ACHN (cell line): ENCODE measurements at places on chromosomes 2 and 18.

- no peak for DNase-seq
Observed at GRCh38 chr2:212974692-212975091, 176.7 kb downstream of the IKZF2 start.

GRCh38 chr18:22164337-22165048 lies 4.9 kb upstream of the GATA6 start:
- DNase-seq: no peak

GRCh38 chr2:231386446-231386845 lies 9.1 kb upstream of the B3GNT7 start:
- DNase-seq: peak; percentile 57

DNA sequence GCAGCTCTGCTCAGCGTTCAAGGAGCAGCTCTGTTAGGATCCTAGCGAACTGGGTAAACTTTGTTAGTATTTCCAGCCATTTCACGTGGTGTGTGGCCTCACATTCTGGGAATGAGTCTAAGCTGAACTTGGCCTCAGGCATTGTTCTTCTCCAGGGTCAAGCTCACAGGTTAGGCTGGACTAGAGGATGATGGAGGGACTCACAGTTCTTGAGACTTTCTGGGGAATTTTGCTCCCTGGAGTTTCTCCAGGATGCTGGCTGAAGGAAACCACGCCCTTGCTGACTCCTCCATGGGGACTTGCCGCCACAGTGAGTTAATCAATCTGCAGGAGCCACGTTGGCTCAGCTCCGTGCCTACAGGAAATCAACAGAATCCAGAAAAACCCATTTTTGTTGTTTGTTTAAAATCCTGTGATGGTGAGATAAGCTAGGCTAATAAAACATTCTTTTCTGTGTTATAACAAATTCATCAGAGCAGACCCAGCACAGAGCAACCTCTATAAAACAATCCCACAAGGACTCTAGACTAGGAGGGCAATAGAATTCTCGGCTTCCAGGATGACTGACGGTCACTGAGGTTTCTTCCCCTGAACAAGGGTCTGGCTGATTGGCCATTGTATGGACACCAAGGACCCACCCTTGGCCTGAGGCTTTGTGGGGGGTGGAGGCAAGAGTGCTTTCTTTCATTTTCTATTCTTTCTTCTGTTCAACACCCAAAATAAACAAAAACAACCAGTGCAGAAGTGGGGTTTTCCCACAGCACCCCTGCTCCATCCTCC lies 12.6 kb downstream of the CNDP1 start:
- no peak for DNase-seq

DNA sequence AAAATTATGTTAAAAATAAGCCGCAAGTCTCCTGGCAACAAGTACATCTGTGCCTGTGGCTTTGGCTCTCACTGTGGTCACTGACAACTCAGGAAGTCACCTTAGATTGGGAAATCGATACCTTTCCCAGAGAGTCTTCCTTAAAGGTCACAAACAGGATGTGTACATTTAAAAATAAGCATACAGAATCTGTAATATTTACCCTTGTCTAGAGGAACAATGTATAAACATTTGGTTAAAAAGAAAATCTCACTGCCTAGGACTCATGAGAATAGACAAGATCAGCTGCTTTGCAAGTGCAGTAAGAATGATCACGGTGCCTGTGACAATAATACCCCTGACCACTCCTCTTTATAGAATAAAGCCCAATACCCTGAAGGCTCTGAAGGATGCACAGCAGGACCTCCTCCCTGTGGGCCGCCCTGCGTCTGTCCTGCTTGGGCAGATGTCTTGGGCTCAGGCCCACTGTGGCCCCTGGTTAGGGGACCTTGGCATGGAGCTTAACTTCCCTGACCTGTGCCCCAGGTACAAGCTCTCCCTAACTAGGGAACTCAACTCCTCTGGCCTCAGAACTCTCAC lies 98.0 kb upstream of the MGAT4A start:
- no peak for DNase-seq

DNA sequence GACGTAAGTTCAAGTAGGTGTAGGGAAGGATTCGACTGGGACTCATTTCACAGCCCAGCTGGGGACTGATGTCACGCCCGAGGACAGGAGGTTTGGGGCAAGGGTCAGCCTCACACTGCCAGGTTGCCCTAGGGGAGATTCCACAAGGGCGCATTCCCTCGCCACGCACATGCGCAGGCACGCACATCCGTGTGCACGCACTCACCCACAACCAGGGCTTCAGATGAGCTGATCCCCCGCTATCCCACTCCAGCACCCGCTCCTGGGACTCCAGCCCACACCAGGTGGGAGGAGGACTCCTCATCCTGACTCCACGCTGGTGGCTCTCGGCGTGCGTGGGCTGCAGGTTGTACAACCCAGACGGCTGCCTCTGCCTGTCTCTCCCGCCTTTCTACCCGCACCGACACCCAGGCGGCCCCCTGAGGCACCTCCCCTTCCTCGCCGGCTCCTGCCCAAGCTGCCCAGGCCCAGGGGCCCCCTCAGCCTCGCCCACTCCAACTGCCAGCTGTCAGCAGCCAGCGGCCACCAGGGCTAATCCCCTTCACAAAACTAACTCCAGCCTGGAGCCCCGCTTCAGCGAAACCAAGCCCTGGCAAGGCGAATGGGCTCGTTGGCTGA lies 47.8 kb upstream of the FOSL2 start:
- DNase-seq: no peak

GRCh38 chr2:233023007-233023760 lies 9.3 kb upstream of the NEU2 start:
- DNase-seq: no peak

- no peak for DNase-seq
Observed at GRCh38 chr18:42185486-42185885, 230.5 kb downstream of the PIK3C3 start.

DNA sequence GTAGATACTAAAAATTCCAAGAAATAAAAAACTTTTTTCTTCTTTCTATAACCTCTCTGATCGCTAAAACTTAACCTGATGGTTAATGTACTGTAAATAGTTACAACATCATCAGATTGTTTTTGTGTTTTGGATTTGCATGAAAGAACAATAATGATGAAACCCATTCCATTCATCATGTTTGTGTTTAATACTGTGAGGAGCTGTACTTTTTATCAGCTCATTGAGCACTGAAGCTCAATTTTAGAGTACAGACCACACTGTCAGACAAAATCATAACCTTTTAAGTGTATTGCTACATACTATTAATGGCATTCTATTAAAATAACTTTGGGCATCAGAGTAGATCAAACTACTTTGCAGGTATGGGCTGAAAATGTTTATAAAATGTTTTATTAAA lies 14.8 kb upstream of the BBS5 start:
- DNase-seq: no peak

- DNase-seq: no peak
Observed at GRCh38 chr18:39062426-39062825, 1496.8 kb upstream of the CELF4 start.

GRCh38 chr2:2902547-2903281 lies 474.9 kb downstream of the EIPR1 start:
- no peak for DNase-seq

DNA sequence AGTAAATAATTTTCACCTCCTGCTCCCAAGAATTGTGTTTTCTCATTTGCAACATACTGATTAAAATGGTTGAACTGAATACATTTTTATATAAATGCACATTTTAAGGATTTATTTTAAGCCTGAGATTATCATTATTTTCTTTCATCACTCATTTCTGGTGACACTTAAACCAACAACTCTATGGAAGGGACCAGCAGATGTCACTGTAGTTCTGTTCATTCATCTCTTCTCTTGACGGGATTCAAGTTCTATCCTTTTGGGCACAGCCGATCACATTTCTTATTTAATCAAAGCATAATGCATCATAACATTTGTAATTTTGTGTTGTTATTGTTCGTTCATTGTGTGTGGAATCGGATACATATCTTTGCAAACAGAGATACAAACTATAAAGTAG lies 417.9 kb downstream of the HRH4 start:
- peak; percentile 30 for DNase-seq

GRCh38 chr18:2114289-2114688 lies 457.0 kb downstream of the METTL4 start:
- no peak for DNase-seq

- no peak for DNase-seq
Observed at GRCh38 chr2:218436992-218437391, 18.1 kb downstream of the VIL1 start.

DNA sequence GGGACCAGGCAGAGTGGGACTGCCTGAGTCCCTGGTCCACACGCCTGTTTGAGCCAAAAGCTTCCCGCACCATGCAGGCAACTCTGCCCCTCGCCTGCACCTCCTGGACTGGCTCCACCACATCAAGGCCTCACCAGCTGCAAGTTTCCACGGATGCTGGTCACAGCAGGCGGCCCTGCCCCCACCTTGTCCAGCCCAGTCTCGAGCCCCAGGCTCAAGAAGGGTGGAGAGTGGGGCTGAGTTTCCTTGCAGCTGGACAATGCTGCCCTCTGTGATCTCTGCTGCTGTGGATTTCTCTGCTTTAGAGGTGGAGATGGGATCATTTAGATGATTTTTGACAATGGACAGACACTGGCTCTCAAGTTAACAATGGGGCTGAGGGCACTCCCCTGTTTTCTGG lies 74.9 kb downstream of the MTCL1 start:
- no peak for DNase-seq

- no peak for DNase-seq
Observed at GRCh38 chr2:237184919-237185552, 99.3 kb downstream of the COPS8 start.

- DNase-seq: no peak
Observed at GRCh38 chr2:6831229-6831628, 34.5 kb downstream of the CMPK2 start.

- DNase-seq: peak; percentile 55
Observed at GRCh38 chr2:85353876-85354285, 447 bp downstream of the RETSAT start.

DNA sequence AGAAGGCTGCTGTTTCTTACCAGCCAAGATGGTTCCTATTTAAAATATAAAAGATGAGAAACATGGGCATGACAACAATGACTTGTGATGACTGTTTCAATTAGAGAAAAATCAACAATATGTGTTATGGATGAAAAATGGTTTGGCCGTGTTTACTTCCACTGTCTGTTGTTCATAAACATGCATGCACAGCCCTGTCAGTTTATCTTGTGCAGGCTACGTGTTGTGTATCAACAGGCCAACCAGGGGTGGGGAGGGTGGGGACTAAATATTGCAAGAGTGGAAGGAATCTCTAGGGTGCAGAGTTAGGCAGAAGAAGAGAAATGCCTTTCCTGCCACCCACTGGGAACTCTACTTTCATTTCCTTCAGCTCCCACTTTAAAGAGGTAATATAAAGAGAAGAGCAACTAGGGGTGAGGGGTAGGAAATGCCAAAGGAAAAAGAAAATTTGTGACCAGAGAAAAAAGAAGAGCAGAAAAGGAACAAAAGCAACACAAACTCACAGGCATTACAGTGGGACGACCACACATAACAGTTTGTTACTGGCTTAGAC lies 116.8 kb upstream of the MEIS1 start:
- DNase-seq: no peak

GRCh38 chr2:214389334-214389733 lies 21.5 kb upstream of the VWC2L start:
- no peak for DNase-seq

- no peak for DNase-seq
Observed at GRCh38 chr2:238861013-238861730, 13.3 kb downstream of the TWIST2 start.

DNA sequence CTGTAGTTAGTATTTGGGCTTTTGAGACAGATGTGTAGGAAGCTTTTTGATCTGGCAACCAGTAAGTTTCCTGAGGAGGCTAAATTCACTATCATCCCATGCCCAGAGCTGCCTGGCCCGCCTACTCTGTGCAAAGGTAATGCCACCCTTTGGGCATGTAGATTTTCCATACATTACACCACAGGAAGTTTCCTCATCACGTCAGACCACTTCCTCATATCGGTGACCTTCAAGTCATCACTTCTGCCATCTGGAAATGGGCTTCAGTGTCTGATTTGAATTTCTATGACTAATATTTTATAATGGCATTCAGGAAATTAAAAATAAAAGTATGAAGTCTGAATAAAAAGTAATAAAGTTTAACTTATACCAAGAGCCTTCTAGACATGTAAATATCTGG lies 825.4 kb downstream of the DCDC2C start:
- no peak for DNase-seq

- no peak for DNase-seq
Observed at GRCh38 chr2:28997237-28997846, 16.2 kb downstream of the TOGARAM2 start.

- DNase-seq: peak; percentile 82
Observed at GRCh38 chr2:103773884-103774283, 1012.1 kb downstream of the TMEM182 start.

DNA sequence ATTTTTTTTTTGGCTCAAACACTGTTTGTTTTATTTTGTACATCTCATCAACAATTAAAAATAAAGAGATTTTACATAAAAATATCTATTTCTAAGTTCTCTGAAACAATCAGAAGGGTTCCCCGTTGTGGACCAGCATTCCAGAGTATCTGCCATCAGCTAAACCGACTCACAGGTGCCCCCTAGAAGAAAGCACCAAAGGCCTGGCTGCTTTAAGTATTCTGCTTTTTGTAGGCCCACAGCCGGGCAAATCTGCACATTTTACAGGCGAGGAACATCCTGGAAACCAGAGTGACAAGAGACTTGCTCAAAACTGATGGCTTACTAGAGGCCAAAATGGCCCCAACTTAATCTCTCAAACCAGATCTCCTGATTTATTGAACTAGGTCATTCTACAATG lies 82.2 kb upstream of the SETBP1 start:
- DNase-seq: no peak

- no peak for DNase-seq
Observed at GRCh38 chr2:2840681-2841300, 509.7 kb upstream of the MYT1L start.

- no peak for DNase-seq
Observed at GRCh38 chr2:207828361-207829057, 58.8 kb upstream of the FZD5 start.

GRCh38 chr2:80248146-80248545 lies 56.4 kb downstream of the LRRTM1 start:
- no peak for DNase-seq

GRCh38 chr2:72788756-72789155 lies 37.1 kb downstream of the EXOC6B start:
- DNase-seq: no peak

DNA sequence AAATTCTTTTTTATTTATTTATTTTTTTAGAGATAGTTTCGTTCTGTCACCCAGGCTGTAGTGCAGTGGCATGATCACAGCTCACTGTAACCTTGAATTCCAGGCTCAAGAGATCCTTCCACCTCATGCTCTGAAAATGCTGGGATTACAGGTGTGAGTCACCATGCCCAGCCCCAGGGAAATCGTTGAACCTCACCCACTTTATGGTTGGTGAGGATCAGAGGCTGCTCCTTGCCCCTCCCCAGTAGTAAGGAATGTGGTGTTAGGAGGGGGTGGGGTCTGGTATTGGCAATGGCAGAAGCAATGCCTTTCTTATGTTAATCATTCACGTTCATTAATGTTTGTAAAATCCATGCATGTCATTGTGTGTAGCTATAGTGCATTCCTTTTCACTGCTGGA lies 161.9 kb downstream of the SUCLG1 start:
- peak; percentile 87 for DNase-seq

- no peak for DNase-seq
Observed at GRCh38 chr2:124524155-124524915, 499.2 kb downstream of the CNTNAP5 start.
